Right cardiac atrium (tissue), 5 donors: ENCODE measurements at places on chromosomes 7 and 10. TPM values are rescaled to one million over a fixed set of nuclear protein-coding genes. Genes with fewer than 3 reads are reported as not detected.

Gene OR6V1
- total RNA-seq: not detected

Gene CALHM3
- total RNA-seq: not detected

Gene KCP
- 0.28 TPM for total RNA-seq

Gene GSTO2
- 0.37 TPM for total RNA-seq

Gene SLC39A12
- not detected for total RNA-seq

Gene EPO
- not detected for total RNA-seq

Gene GTF2IRD1
- 29.9 TPM for total RNA-seq

Gene ACSM6
- total RNA-seq: not detected

Gene TMEM140
- total RNA-seq: 6.3 TPM

Gene OR2A5
- total RNA-seq: not detected

Gene SEC23IP
- 35.9 TPM for total RNA-seq

Gene AKR1B15
- not detected for total RNA-seq

Gene EIF3A
- 76.9 TPM for total RNA-seq

Gene MRM2
- total RNA-seq: 19.5 TPM

Gene CHST15
- 5.0 TPM for total RNA-seq

Gene LRRC18
- not detected for total RNA-seq

Gene FOXK1
- 15.4 TPM for total RNA-seq

Gene PRKG1
- total RNA-seq: 45.5 TPM

Gene LRRD1
- not detected for total RNA-seq

Gene MSMB
- total RNA-seq: not detected

Gene XPNPEP1
- total RNA-seq: 39.7 TPM

Gene EVX1
- total RNA-seq: not detected

Gene RASSF4
- total RNA-seq: 57.9 TPM

Gene ARHGEF35
- 2.4 TPM for total RNA-seq
